ENCODE measurements at places on chromosomes 5 and 9.

DNA sequence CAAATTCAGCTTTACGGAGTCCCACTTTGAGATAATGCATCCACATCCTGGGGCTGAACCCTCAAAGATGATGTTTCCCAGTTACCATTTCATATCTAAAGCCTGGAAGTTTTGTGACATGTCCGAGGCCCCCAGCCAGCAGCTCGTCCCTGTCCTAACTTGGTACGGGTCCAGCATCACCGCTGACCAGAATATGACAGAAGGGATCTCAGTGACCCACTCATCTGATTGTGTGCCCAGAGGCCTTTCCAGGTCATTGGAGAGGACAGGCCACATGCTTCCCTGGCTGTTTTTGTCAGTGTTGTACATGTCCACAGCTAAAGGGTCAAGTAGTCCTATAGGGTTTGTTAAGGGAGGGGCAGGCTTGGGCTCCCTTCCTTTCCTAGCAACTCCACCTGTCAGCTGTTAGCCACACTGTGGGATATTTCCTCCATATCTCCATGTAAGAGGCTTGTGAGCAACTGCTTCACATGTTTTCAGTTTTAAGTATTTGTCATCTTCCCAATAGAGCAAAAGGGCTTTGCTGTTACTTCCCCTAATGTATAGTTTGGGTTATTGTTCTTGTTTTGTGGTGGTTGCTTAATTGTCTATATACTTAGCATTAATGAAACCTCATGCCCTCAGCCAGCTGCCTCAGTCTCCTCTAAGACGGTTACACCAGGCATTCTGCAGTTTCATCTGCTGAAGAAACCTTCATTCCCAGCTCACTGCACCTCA, 33.4 kb downstream of the SECISBP2 start:
- H3K36me3 ChIP-seq, result peaks cover 23% of the 10 kb centered on the region
- H3K4me1 ChIP-seq, result no peaks in the 10 kb centered on the region
- H3K27me3 ChIP-seq, result no peaks in the 10 kb centered on the region
- DNase-seq, result no peak

- DNase-seq, result no peak
- H3K4me3 ChIP-seq, result no peak overlapping the region
Measured at GRCh38 chr9:12652973-12653372, 40.2 kb upstream of the TYRP1 start.

- no peak overlapping the region for H3K4me3 ChIP-seq
- no peak overlapping the region for H3K27ac ChIP-seq
- no peaks in the 10 kb centered on the region for H3K27me3 ChIP-seq
- no peak for DNase-seq
- peaks cover 20% of the 10 kb centered on the region for H3K4me1 ChIP-seq
Measured at GRCh38 chr9:122389799-122390481, 19.1 kb downstream of the PTGS1 start.

DNA sequence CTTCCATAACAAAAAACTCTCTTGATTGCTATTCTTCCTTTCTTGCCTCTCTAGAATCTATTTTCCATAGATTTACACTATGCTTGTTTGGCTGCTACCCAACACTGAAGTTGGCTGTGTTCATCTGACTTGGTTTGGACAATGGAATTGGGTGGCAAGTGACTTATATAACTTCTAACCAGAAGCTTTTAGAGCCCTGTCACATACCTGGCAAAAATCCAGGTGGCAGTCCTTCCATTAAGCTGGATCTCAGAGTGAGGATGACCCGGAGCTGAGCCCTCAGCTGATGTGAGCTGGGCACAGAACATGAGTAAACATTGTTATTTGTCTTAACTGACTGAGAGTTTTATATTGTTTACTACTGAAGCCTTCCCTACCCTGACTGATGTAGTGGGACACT, 225.7 kb downstream of the TLR4 start:
- no peak for DNase-seq
- H3K36me3 ChIP-seq, result no peaks in the 10 kb centered on the region
- H3K27ac ChIP-seq, result no peak overlapping the region

- H3K27ac ChIP-seq, result no peak overlapping the region
- H3K4me1 ChIP-seq, result no peaks in the 10 kb centered on the region
- H3K4me3 ChIP-seq, result no peak overlapping the region
- H3K36me3 ChIP-seq, result no peaks in the 10 kb centered on the region
- DNase-seq, result no peak
- peaks cover 1% of the 10 kb centered on the region for H3K27me3 ChIP-seq
Measured at GRCh38 chr9:19018201-19018600, 14.8 kb downstream of the SAXO1 start.

Data from fibroblast of lung (primary cell).